ENCODE measurements at places on chromosomes 5 and 9.

DNA sequence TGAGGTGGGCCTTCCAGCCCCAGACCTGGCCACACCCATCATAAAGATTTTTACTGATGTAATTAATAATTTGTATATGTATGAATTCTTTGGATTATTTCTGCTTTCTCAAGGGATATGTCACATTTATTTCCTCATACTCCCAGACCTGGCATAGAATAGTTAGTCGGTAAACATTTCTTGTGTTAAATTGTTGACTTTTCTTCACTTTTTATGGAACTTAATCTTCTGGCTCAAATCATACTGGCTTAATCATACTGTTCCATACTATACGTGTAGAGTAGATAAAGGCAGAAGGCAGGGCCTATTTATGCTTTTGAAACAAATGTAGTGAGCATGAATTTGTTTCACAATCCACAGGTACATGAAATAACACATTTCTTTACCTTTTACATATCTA lies 155.8 kb downstream of the DEPDC1B start:
- DNase-seq, result no peak

GRCh38 chr5:130488252-130488651 lies 584.0 kb downstream of the CHSY3 start:
- no peak for DNase-seq

DNA sequence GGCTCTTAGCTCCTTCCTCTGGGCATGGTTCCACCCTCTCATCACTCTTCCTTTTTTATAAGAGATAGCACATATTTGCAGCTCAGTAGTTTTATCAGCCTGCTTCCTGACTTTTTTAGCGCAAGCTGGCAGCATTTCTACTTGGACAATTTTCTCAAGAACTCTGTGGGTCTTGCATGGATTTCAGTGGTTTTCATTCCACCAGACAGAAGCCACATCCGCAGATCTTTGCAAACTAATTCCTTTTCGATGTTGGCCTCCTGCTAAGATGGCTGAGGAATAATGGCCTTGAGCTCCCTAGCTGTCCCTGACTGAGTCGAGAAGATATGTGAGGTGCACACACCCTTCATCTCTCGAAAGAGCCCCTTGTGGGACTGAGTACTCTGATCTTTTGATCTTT lies 49.5 kb downstream of the GALNT12 start:
- DNase-seq, result no peak

- DNase-seq, result no peak
Observed at GRCh38 chr9:68975365-68976043, 38.4 kb downstream of the PRKACG start.

GRCh38 chr5:61184708-61185107 lies 22.4 kb upstream of the SMIM15 start:
- DNase-seq, result no peak

DNA sequence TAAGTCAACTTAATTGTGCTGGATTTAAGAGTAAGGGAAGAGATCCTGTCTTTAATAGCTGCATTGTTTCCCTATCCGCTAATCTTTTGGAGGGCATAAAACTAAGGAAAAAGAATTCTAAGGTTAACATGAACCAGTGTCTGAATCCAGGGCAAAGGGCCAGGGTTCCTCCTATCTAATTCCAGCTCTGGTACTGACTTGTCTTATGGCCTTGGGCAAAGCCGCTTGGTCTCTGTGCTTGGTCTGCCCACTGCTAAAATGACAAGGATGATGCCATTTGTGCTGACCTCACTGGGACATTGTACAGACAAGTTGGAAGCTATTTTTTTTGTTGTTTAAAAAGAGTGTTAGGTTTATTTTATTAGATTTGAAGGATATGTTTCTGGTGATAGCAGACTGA lies 334.7 kb upstream of the PIK3R1 start:
- no peak for DNase-seq

DNA sequence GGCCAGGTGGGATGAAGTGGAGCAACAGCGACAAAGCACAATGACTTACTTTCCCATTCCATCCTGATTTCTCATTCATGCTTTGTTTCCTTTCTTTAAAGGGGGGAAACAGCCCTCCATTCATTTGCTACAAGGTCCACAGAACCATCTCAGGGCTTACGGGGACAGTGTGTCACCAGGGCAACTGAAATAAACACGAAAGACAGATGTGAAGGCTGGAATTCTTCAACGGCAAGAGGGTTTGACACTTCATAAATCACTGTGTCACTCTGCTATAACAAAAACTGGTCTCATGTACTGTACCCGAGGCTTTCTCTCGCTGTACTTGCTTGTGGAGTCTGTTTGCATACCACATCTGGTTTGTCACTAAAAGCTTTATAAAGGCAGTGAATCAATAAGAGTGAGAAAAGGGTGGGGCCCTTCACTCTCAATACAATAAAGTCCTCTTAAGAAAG lies 150.8 kb downstream of the EFNA5 start:
- no peak for DNase-seq

GRCh38 chr9:129283291-129283691 lies 105.2 kb upstream of the IER5L start:
- DNase-seq, result no peak

DNA sequence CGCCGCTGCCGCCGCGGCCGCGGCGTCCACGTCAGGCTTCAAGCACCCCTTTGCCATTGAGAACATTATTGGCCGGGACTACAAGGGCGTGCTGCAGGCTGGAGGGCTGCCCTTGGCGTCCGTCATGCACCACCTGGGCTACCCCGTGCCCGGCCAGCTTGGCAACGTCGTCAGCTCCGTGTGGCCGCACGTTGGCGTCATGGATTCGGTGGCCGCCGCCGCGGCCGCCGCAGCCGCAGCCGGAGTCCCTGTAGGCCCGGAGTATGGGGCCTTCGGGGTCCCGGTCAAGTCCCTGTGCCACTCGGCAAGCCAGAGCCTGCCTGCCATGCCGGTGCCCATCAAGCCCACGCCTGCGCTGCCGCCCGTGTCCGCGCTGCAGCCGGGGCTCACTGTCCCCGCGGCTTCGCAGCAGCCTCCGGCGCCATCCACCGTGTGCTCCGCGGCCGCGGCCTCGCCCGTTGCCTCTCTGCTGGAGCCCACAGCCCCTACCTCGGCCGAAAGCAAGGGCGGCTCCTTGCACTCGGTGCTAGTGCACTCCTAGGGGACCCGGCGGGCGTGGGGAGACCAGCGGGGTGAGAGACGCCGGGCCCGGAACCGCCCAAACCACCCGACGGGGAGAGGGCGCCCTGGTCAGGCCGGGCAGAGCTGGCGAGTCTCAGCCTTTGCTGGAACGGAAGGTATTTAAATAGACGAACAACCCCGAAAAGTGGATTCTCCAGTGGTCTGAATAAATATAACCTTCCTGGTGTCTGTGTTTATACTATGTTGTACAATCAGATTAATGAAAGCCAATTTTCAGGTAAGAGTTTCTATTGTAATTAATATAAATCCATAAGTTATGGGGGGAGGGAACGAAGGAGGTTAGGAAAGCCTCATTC lies 1.2 kb downstream of the FOXB2 start:
- DNase-seq, result no peak

DNA sequence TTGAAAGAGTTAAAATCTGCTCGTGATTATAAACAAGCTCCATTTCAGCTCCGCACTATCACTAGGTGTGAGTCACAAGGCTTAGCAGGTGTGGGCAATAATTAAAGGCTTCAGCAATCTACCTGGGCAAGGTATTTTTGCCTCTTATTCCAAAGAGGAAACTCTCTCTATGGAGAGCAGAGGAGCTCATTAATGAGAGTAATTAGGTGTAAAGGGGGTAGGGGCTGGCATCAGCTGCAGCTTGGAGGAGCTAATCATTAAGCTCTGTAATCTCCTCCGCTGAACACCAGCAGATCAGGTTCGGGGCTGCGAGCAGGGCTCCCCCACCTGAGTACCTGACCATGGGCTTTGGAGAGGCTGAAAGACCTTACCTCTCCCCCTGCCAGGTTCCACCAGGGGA lies 129.2 kb downstream of the CRB2 start:
- no peak for DNase-seq

- DNase-seq, result peak; percentile 65
Observed at GRCh38 chr9:34463098-34463900, 4.7 kb downstream of the DNAI1 start.

Data from stimulated activated CD4-positive, alpha-beta T cell treated with anti-CD3 and anti-CD28 coated beads, Interleukin-4, amount 100 ng/mL, for 24 hours (primary cell).